ENCODE measurements at places on chromosomes 3 and 15.

- DNase-seq = no peak
Measured at GRCh38 chr3:190429681-190430080, 20.0 kb downstream of the TMEM207 start.

DNA sequence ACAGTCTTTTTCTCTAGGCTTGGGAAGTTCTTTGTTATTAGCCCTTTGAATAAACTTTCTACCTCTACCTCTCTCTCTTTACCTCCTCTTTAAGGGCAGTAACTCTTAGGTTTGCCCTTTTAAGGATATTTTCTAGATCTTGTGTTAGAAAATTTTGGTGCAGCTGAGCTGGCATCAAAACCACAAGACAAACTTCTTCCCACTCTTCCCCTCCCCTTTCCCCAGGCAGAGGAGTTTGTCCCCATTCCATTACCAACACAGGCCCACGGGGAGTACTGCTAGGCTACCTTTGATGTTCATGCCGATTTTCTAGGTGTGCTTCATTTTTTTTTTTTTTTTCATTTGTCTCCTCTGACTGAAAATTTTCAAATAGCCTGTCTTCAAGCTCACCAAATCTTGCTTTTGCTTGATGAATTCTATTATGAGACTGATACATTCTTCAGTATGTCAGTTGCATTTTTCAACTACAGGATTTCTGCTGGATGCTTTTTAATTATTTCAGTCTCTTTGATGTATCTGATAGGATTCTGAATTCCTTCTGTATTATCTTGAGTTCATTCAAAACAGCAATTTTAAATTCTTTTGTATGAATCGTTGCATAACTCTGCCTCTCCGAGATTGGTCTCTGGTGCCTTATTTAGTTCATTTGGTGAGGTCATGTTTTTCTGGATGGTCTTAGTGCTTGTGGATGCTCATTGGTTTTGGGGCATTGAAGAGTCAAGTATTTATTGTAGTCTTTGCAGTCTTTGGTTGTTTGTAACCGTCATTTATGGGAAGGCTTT is 112.0 kb downstream of the UBE2E2 start:
- DNase-seq = no peak

DNA sequence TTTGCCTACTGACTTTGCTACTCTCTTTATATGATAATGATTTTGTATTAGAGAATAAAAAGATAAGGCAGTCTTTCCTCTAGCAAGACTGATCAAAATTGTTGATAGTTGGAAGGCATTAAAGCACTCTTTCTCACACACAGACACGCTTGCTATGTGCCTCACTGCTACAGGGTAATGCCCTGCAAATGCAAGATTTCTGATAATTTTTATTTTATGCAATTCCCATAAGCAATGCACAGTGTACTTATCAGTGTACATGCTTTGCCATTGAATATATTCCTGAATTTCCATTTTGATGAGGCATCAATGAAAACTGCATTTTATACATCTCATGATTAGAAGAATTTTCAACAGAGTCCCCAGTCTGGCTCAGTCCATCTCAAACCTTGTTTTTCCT is 263.2 kb downstream of the CHST2 start:
- no peak for DNase-seq

DNA sequence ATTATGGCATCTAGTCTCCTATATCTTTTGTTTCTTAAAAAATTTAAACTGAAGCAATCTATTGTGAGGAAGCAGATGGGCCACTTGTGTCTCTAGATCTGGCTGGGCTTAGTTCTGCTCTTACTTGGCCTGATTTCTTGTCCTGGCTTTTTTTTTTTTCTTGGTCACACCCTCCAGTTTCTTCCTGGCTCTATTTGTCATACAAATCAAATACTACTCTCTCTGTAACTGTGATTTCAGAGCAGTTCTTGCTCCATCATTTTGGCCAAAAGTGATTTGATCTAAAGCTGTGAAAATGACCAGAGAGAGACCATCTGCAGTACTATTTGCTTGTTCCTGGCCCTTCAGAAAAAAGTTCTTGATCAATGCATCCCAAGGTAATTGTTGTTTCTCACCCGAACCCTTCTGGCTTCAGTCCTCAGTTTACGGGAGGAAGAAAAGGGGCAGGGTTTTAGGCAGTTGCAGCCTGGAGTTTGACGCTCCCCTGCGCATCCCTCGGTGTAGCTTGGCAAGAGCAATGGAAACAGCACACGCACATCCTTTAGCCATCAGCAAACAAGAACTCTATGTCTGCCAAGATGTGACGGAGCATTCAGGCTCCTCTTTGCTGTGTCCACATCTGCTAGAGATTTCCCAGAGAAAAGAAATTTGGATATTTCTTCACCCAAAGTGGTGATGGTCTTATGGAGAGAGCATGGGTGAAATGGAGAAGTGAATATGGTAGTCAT is 31.6 kb downstream of the CHST2 start:
- no peak for DNase-seq

GRCh38 chr15:42111924-42112323 is 17.6 kb upstream of the PLA2G4D start:
- DNase-seq = no peak

GRCh38 chr3:64120876-64121275 is 97.6 kb upstream of the PSMD6 start:
- no peak for DNase-seq

GRCh38 chr15:32743411-32744140 is 25.8 kb downstream of the GREM1 start:
- no peak for DNase-seq

- DNase-seq = no peak
Measured at GRCh38 chr3:182523836-182524235, 269.5 kb upstream of the ATP11B start.

GRCh38 chr15:92648190-92648875 is 7.2 kb downstream of the FAM174B start:
- DNase-seq = no peak

DNA sequence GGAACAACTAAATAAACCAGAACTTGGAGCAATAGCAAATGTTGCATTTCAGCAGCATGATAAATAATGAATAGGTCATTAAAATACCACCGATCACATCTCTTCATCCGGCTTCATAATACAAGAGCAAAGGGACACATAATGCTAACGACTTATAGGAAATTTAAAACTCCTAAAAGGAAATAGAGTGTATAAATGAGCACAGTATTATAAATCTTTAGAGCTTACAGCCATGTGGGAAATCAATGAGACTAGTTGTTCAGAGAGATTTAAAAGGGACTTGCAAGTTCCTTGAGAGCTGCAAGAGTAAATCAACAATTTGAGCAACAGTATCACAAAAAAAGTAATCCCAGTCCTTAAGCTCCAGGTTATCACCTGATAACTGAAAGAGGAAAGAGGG is 677.0 kb downstream of the PLOD2 start:
- no peak for DNase-seq

GRCh38 chr15:87743562-87743961 is 513.0 kb downstream of the NTRK3 start:
- DNase-seq = no peak
